SK-N-SH (cell line): ENCODE measurements at places on chromosomes 5 and 9. TPM values are rescaled to one million over a fixed set of nuclear protein-coding genes. Genes with fewer than 3 reads are reported as not detected.
A peak's percentile ranks its signal among the peaks of the same experiment; 100 is the strongest.

- no peaks in the 10 kb centered on the region for H3K36me3 ChIP-seq
- no peak overlapping the region for H3K4me3 ChIP-seq
- peaks cover 10% of the 10 kb centered on the region for H3K4me1 ChIP-seq
- no peaks in the 10 kb centered on the region for H3K27me3 ChIP-seq
Observed at GRCh38 chr5:154749491-154749890, 5.7 kb upstream of the LARP1 start.

DNA sequence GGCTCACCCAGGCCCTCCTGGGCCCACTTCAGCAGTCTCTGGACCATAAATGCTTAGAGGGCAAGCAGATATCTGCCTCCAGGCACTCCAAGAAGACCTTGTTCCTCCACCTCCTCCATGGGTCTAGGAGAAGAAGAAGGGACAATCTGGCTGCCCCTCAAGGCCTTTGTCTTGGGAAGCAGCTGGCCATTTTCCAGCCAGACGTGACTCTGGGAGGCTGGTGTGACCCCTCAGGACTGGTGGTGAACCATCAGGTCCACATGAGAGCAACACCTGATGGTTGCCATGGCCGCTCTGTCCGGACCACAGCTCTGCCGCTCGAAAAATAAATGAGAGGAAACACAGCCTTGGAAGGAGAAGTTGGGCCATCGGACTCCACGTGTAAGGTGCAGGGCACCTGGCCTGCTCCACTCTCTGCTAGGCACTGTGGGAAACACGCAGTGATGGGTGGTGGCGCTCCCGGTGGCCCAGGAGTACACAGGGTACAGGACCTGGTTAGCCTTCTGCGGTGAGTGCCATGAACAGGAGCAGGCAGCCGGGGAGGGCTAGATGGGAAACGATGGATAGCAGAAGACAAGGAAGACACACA is 3.0 kb upstream of the COL5A1 start:
- no peak for DNase-seq
- H3K4me3 ChIP-seq, result no peak overlapping the region
- H3K27ac ChIP-seq, result no peak overlapping the region
- H3K36me3 ChIP-seq, result no peaks in the 10 kb centered on the region
- peaks cover 2% of the 10 kb centered on the region; the same call in 1 of the 2 replicates for H3K4me1 ChIP-seq
- no peaks in the 10 kb centered on the region for H3K27me3 ChIP-seq

GRCh38 chr9:117704024-117704575 is at the start of gene TLR4:
Gene TLR4, plus strand, starts transcription at chr9:117704403. Its CDS starts 70 bp downstream, at chr9:117704473.
- H3K36me3 ChIP-seq, result peaks cover 12% of the 10 kb centered on the region
- no peak for DNase-seq
- peak within 1 kb of the TSS; percentile 96 for H3K27ac ChIP-seq
- no peaks in the 10 kb centered on the region for H3K27me3 ChIP-seq
- H3K4me3 ChIP-seq, result peak within 1 kb of the TSS; percentile 31; the same call in 1 of the 2 replicates
- H3K4me1 ChIP-seq, result 0 out of 2 replicates have a peak, but pooled peaks cover 9% of the 10 kb centered on the region

GRCh38 chr5:62208218-62208852 is 97.7 kb upstream of the KIF2A start:
- no peak overlapping the region for H3K27ac ChIP-seq
- no peak overlapping the region for H3K4me3 ChIP-seq
- peaks cover 4% of the 10 kb centered on the region for H3K27me3 ChIP-seq
- peaks cover 2% of the 10 kb centered on the region; the same call in 1 of the 2 replicates for H3K4me1 ChIP-seq
- H3K36me3 ChIP-seq, result no peaks in the 10 kb centered on the region

- no peak overlapping the region for H3K4me3 ChIP-seq
- no peak for DNase-seq
- H3K27ac ChIP-seq, result no peak overlapping the region
- H3K27me3 ChIP-seq, result no peaks in the 10 kb centered on the region
Observed at GRCh38 chr9:19146441-19147024, 19.2 kb upstream of the PLIN2 start.

- peaks cover 7% of the 10 kb centered on the region; the same call in 1 of the 2 replicates for H3K4me1 ChIP-seq
- DNase-seq, result no peak
- H3K36me3 ChIP-seq, result no peaks in the 10 kb centered on the region
- no peaks in the 10 kb centered on the region for H3K27me3 ChIP-seq
- no peak overlapping the region for H3K4me3 ChIP-seq
Observed at GRCh38 chr5:72020161-72020983, 86.9 kb upstream of the MAP1B start.

DNA sequence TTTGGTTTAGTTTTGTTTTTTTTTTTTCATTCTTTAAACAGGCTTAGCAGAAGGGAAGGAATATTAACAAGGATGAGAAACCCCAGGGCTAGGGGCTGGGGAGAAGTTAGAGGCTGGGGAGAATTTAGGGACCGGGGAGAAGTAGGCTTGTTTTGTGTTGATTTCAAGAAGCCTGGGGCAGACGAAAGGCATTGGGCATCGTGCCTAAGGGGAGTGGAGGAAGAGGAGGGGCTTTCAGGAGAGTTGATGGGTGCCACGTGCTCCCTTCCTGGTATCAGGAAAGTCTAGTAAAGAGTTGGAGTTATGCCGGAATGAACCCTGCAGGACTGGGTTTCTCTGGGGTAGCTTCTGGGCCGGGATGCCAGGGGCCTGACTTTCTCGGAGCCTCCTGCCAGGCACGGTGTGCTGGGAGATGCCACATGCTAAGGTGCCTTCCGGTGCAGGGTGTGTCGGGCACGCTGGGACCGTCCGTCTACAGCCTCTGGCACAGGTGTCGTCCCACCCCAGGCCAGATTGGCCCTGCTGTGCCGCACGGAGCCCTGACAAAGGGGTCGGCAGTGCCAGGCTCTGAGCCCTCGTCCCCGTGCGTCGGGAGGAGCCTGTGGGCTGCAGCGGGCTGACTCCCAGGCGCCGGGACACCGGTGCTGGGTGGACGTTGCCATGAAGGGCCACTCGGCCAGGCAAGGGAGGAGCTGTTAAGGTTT is 159.9 kb downstream of the OLFM1 start:
- no peaks in the 10 kb centered on the region for H3K4me1 ChIP-seq
- H3K27me3 ChIP-seq, result no peaks in the 10 kb centered on the region
- H3K4me3 ChIP-seq, result no peak overlapping the region
- DNase-seq, result no peak
- H3K27ac ChIP-seq, result no peak overlapping the region

GRCh38 chr5:25066239-25066638 is 421.5 kb upstream of the CDH10 start:
- no peak overlapping the region for H3K27ac ChIP-seq
- H3K36me3 ChIP-seq, result no peaks in the 10 kb centered on the region
- no peaks in the 10 kb centered on the region for H3K27me3 ChIP-seq
- no peak overlapping the region for H3K4me3 ChIP-seq

The HSPB3 gene
- 3.3 TPM in 2 replicates for polyA plus RNA-seq

The ZNF367 gene
- polyA plus RNA-seq, result 1.5 TPM in 2 replicates

The PCDHGA7 gene
- polyA plus RNA-seq, result 3.4 and 7.8 TPM in 2 replicates

The FBXO38 gene
- polyA plus RNA-seq, result 15.3 and 15.5 TPM in 2 replicates

The AK3 gene
- 20.6 and 30.8 TPM in 2 replicates for polyA plus RNA-seq

The EFCAB9 gene
- polyA plus RNA-seq, result 0.10 TPM in 1 of 2 replicates, not detected in the other
